ENCODE measurements at places on chromosomes 16 and 17. TPM values are rescaled to one million over a fixed set of nuclear protein-coding genes. Genes with fewer than 3 reads are reported as not detected.

PER1 gene
- 48.5 TPM for total RNA-seq

TEX19 gene
- total RNA-seq, result not detected

TLCD2 gene
- total RNA-seq, result 3.6 TPM

RTN4RL1 gene
- total RNA-seq, result 2.6 TPM

SDR42E2 gene
- not detected for total RNA-seq

All from cardiac ventricle fibroblast (primary cell).